ENCODE measurements at places on chromosomes 4 and X. TPM values are rescaled to one million over a fixed set of nuclear protein-coding genes. Genes with fewer than 3 reads are reported as not detected.

Gene GPAT3
- 9.8 TPM for total RNA-seq

Gene ENPP6
- total RNA-seq = not detected

Gene SCD5
- total RNA-seq = 1.9 TPM

Gene LRAT
- 0.76 TPM for total RNA-seq

Gene IL15
- total RNA-seq = 1.9 TPM

Gene LANCL3
- total RNA-seq = 2.6 TPM

Gene RBMX
- total RNA-seq = 103 TPM

Gene SMR3B
- total RNA-seq = not detected

Gene GPR119
- not detected for total RNA-seq

Gene ADGRG4
- not detected for total RNA-seq

Gene EFHC2
- total RNA-seq = 0.80 TPM

Gene FAM9A
- not detected for total RNA-seq

Gene SSX2B
- not detected for total RNA-seq

Gene CASP6
- 15.8 TPM for total RNA-seq

Gene GLOD5
- 0.52 TPM for total RNA-seq

Gene PAK3
- total RNA-seq = 0.28 TPM

Gene ERCC6L
- total RNA-seq = 2.9 TPM

Gene CFI
- 31.5 TPM for total RNA-seq

Gene CXorf65
- not detected for total RNA-seq

Gene DCAF4L1
- 0.08 TPM for total RNA-seq

GRCh38 chrX:40168480-40169011, 70.8 kb upstream of the BCOR start:
- no peak for ATAC-seq

DNA sequence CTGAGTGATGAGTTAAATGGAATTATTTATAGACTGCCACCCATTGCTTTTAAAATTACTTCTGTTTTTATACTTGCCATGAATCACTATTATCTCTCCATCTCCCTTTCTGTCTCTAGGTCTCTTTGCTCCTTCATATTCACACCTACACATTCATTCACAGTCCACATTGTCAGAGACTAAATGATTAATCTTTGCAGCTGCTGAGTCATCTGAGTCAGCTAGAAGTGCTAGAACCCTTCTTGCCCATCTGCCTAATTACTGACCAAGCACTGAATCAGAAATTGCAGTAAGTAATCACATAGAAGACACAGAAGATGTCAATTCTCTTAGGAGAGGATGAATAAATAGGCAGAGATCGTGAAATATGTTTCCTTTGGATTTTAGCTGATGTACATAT, 31.6 kb upstream of the RPS6KA6 start:
- no peak for ATAC-seq

DNA sequence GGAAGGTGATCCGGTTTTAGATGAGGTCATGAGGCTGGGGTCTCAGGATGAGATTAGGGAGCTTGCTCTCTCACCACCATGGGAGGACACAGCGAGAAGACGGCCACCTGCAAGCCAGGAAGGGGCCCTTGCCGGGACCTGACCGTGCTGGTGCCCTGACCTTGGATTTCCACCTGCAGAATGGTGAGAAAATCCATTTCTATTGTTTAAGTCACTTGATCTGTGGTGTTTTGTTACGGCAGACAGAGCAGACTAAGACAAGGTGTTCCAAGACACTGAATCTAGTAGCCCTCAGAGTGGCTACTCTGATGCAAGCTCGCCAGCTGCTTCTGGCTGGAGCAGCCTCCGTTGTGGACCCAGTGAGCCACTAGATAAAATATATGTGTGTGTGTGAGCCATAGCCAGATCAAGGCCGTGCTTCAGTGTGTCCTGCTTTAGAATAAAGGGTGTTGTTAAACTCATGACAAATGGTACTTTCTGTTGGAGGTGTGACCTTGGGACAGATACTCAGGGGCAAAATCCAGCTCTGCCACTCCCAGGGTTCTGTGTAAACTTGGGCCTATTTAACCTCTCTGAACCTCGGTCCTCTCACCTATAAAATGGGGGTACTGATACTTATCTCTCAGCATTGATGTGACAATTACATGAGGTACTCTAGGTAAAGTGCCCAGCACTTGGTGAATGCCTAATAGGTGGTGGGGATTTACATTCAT, 67.9 kb upstream of the STX18 start:
- no peak for ATAC-seq

DNA sequence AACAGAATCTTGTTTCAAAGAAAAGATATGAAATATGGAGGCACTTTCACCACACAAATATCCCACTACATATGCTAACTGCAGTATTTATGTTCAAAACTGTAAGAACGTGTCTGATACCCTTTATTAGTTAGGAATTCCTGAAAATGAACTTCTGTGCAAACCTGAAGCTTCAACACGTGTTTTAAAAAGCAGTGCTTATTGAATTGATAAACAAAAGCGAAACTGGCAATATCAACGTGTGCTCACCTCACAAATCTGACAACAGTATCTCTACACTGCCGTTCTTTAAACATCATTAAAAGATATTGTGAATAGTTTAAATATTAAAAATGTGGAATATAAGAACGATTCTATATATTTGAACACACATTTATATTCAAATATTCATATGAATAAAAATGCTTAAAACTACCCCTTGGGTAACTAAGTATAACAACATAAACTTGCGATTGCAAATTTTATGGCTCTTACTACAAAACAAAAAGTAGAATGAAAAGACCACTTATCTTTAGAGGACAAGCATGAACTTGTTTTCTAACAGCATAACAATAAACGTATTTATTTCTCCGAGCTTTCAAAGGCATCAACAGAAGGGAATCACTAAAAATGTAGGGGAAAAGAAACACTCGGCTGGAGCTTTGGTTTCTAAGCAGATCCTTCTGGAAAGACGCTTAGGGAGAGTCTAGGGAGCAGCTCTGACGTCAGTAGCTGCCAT, at the start of gene LRP2BP:
Gene LRP2BP (minus strand): TSS at position 687 of the 718 bp plus-strand sequence. CDS start 17,738 bp downstream, outside the sequence.
- ATAC-seq = no peak

GRCh38 chr4:136650541-136651277, 881.6 kb downstream of the PCDH18 start:
- no peak for ATAC-seq

- no peak for ATAC-seq
These were observed 13.6 kb upstream of the MAGED4B start for GRCh38 chrX:52082578-52082977.

GRCh38 chrX:97132664-97133415, 249.1 kb downstream of the RPA4 start:
- no peak for ATAC-seq

- no peak for ATAC-seq
These were observed 113.5 kb downstream of the PRKX start for GRCh38 chrX:3599802-3600430.

GRCh38 chr4:188778905-188779304, 639.7 kb downstream of the TRIML1 start:
- ATAC-seq = no peak

- no peak for ATAC-seq
These were observed 464.1 kb downstream of the IDS start for GRCh38 chrX:149040873-149041535.

DNA sequence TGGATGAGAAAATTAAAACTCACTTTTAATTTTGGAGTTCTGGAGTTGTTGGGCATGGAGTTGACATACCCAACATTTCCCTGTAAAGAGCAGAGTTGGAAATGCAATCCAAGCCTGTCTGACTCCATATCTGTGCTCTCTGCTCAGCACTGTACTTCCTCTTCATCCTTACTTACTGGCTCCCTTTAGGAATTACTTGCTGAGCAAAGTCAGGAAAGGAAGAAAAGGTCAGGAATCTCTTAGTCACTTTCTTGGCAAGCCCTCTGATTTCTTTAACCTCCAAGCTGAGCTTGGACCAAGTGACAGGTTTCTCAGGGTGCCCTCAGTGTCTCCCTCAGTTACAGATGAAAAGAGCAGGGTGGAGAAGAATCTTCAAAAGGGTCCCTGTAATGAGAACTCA, 501.5 kb downstream of the ZIC3 start:
- no peak for ATAC-seq

- no peak for ATAC-seq
These were observed 416.3 kb downstream of the PCDH10 start for GRCh38 chr4:133565379-133565778.

DNA sequence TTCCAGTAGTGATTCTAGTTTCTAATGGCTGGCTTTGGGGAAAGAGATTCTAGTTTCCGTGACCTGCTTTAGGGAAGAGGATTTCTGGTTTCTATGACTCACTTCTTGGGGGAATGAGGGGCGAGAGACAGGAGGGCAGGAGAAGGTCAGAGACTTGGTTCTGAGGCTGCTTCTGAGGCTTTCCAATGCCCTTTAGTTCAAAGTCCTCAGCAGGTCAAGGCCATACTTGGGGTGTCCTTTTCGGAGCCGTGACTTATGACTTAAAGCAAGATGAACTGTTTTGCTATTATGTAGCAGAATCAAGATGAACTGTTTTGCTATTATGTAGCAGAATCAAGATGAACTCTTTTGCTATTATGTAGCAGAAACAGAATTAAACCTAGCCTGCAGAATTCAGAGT, 52.2 kb upstream of the TLR3 start:
- ATAC-seq = no peak

DNA sequence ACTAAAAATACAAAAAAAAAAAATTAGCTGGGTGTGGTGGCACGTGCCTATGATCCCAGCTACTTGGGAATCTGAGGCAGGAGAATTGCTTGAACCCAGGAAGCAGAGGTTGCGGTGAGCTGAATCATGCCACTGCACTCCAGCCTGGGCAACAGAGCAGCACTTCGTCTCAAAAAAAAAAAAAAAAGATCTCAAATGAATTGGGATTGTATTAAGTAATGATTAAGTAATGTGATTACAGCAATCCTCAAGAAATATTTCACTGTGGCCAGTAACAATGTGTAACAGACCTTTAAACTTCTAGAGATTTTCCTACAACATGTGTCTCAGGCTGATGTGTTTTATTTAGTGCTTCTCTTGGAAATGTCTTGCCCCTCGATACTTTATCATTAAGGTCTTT, 46.8 kb downstream of the PKD2 start:
- no peak for ATAC-seq

- ATAC-seq = no peak
These were observed 102.0 kb downstream of the MGST2 start for GRCh38 chr4:139767585-139767984.

GRCh38 chr4:118816538-118817177, 19.3 kb downstream of the SEC24D start:
- ATAC-seq = no peak

DNA sequence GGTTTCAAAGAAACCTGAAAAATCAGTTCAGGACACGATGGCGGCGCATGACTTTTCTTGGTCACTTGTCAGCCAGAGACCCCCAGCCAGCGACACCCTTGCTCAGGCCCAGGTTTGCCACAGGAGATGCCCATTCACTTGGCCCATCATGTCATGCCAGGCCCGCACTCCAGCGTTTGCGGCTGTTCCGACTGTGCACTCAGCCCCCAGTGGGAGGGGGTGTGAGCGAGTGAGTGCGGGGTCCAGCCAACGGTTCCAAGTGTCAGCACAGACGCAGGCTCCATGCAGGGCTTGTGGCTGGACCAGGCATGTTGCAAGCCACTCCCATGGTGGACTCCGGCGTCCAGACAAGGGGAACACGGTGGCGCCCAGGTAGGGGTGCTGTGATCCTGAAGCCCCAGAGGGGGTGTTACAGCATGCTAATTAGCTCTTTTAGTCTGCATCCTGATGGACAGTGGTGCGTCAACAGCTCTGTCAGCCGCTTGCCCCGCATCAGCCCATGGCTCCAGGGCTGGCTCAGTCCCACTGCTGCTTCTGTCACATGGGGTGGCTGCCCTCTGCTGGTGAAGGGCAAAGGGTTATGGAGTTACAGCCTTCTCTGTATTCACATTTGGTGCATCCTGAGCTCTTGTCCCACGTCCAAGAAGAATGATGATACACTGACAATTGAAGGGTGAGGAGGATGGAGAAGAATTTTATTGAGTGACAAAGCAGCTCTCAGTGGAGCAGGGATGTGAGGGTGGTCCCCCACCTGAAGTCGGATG, 3.7 kb upstream of the MAEA start:
- no peak for ATAC-seq

GRCh38 chr4:155693015-155693663, 26.5 kb downstream of the GUCY1A1 start:
- no peak for ATAC-seq

GRCh38 chr4:118224243-118224829, 128.5 kb downstream of the PRSS12 start:
- peak; percentile 44 for ATAC-seq

DNA sequence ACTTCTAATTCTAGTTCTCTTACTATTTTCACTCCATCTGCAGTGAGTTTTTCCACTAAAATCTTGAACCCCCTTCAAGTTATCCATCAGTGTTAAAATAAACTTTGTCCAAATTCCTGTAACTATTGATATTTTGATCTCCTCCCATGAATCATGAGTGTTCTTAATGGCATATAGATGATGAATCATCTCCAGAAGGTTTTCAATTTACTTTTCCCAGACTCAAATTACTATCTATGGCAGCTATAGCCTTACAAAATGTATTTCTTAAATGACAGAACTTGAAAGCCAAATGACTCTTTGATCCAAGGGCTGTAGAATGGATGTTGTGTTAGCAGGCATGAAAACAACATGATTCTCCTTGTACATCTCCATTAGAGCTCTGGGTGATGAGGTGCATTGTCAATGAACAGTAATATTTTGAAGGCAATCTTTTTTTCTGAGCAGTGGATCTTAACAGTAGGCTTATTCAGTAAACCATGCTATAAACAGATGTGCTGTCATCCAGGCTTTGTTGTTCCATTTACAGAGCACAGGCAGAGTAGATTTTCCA, 16.1 kb upstream of the IQCM start:
- ATAC-seq = no peak

GRCh38 chr4:160414496-160414895, 1311.6 kb downstream of the RAPGEF2 start:
- no peak for ATAC-seq

DNA sequence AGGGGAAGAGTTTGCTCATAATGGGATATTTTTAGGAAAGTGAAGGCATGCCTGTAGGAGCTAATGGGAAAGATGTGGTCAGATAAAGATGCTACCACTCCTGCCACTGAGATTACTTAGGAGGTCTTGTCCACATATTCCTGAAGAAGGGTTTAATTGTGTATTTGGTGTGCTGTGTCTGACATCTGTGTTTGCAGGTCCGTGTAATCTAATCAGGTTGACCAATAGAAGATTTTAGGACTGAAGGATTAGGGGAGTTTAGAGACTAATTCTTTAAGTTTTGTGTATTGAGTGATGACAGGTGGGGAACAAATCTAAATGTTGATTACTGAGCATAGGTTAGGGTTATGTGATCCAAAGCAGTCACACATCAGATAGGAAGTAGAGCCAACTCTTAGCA, 57.2 kb downstream of the JADE1 start:
- ATAC-seq = no peak

GRCh38 chr4:45554423-45554822, 569.4 kb downstream of the GABRG1 start:
- ATAC-seq = no peak

DNA sequence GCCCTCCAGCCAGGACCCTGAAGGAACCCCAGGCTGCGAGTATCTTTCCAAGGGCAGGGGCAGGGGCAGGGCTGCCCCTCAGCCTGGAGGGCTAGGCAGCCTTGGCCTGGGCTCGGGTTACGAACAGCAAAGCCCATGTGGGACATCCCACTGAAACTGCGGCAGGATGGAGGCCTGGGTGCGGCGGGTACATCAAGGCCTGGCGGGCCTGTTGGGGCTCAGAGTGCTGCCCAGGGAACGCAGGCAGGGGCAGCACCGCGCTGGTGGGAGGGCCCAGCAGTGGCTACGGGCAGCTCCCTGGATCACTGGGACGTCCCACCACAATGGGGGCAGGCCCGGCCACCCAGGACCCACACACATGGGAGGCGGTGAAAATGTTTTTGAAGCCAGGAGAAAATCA, 10.9 kb downstream of the NAT8L start:
- no peak for ATAC-seq

Measured in esophagus mucosa (tissue), 1 donor.